ENCODE measurements at places on chromosomes 6 and 20. TPM values are rescaled to one million over a fixed set of nuclear protein-coding genes. Genes with fewer than 3 reads are reported as not detected.

The GRIK2 gene
- total RNA-seq = 95.5 TPM

The DYNLT2 gene
- total RNA-seq = 1.7 TPM

The ZSCAN16 gene
- 20.0 TPM for total RNA-seq

The RAD21L1 gene
- not detected for total RNA-seq

The BPIFA1 gene
- not detected for total RNA-seq

The NRM gene
- 52.2 TPM for total RNA-seq

The REM1 gene
- 2.8 TPM for total RNA-seq

The EPB41L2 gene
- 36.2 TPM for total RNA-seq

The PTCHD4 gene
- 3.6 TPM for total RNA-seq

The GUCA1A gene
- 2.2 TPM for total RNA-seq

The BIRC7 gene
- total RNA-seq = not detected

The EPHA7 gene
- total RNA-seq = 3.6 TPM

The KCNQ5 gene
- 1.5 TPM for total RNA-seq

The C4B gene
- 6.4 TPM for total RNA-seq

The LTA gene
- not detected for total RNA-seq

The PRRT1 gene
- total RNA-seq = 5.1 TPM

The SMOC2 gene
- total RNA-seq = 0.44 TPM

The CFAP206 gene
- total RNA-seq = 1.9 TPM

The CFB gene
- not detected for total RNA-seq

The ZFP64 gene
- 39.1 TPM for total RNA-seq

Measured in glutamatergic neuron (in vitro differentiated cells).